Cortex of kidney (tissue), 1 donor: ENCODE measurements at places on chromosomes 6 and 20.

DNA sequence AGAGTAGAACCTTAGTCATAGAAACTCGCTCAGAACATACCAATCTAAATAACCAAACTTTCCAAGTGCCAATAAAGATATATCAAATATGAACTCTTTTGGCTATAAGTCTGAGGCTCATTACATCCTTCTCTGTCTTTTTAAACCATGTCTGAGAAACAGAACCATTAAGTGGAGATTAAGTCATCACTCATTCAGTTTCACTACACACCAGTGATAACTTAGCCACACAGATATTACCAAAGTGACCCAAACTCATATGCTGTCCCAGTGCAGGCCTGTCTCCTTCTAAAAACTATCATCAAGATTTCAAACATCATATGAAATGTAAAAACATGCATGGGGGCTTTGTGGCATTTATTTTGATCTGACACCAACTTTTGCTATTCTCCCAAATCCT is 12.0 kb downstream of the GCLC start:
- DNase-seq: no peak

DNA sequence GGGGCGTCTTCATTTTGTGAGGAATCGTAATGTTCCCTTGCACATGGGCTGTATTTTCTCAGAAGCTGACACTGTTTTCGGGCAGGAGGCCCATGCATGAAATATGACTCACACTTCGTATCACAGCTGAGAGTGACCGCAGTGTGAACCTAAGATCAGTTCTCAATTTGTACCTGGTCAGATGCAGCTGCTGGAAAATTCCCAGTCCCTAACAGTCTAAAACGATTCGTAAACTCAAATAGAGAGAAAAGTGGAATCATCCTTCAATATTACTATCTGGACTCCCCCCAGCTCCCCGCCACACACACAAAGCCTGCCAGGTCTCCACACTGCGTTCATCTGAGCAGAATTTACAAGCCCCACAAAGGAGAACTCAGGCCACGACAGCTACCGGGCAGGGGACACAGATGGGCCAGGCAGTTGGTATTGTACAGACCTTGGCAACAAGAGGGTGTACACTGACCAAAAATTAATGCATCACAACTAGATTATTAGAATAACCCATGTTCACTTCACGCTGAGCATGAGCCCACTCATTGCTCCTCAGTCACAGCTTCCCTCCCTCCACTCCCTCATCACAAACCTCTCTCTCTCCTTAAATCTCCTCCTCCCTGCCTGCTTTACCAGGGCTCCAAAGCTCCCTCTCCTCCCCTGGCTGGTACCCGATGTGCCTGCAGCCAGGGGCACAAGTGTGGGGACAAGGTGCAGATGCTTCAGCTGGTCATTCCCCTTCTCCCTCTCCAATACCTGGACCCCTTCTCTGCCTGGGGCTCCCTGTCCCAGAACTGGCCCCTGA is 488.4 kb downstream of the PREX1 start:
- no peak for DNase-seq

- DNase-seq: no peak
These were observed 58.9 kb downstream of the ID4 start for GRCh38 chr6:19895866-19896692.

DNA sequence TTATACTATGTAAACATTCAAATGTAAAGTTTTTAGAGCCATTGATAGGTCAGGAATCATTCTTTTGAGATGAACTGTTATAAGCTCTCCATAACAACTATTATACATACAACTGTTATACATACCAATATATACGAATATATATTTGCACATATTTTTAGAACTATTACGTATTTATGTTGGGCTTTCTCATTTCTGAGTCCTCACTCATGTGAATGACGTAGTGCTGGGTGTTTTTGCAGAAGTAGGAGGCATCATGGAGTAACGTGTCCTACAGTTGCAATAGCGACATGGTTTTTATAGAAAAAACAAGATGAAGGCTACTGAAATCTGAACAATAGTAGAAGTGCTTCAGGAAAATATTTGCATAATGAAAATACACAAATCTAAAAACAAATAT is 36.4 kb upstream of the ADGRF4 start:
- no peak for DNase-seq

GRCh38 chr20:45827030-45827652 is at the start of gene TNNC2:
Gene TNNC2 (minus strand): TSS chr20:45827312. CDS start chr20:45827248, 64 bp downstream.
- DNase-seq: no peak

DNA sequence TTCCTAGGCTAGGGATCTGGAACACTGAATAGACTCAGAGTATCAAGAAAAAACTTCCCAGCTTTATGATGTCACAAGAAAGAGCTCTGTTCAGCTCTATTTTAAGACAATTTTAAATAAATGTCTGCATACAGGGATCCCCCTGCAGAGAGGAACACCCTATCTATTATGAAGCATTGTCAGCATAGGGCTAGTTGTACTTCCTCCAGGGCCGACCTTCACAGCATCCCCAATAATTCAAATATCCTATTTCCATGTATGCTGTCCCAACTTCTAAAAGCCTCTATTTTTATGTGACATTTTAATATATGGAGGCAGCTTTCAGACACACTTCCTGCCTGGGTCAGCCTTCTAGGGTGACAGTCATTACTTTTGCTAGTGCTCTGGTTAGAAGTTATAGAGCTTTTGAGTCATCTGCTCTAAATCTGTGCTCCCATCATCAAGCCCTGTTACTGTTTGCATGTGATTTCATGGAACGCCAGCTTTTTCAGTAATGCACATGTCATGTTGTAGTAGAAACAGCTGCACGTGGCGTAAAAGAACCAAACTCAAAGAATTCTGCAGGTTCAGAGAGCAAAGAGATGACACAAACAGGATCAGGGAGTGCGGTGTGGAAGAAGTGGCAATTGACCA is 189.2 kb downstream of the ADGB start:
- DNase-seq: no peak

DNA sequence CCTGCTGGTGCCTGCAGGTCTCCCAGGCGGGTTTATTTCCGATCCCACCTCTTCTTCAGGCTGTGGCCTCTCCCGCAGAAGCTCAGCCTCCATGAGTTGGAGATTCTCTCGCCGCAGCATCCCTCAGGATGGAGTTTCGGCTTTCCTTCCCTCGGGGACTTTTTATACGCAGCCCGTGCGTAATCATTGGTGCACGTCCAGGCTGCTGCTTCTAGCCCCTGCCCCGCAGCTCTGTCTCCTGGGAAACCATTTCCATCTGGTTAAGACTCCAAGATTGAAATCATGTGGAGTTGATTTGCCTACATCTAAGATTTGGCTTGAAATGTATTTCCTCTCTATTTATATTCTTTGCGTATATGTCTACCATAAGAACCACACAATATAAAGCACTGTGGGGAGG is 46.7 kb upstream of the CARMIL1 start:
- DNase-seq: no peak

GRCh38 chr6:156876302-156876701 is 99.1 kb downstream of the ARID1B start:
- no peak for DNase-seq

DNA sequence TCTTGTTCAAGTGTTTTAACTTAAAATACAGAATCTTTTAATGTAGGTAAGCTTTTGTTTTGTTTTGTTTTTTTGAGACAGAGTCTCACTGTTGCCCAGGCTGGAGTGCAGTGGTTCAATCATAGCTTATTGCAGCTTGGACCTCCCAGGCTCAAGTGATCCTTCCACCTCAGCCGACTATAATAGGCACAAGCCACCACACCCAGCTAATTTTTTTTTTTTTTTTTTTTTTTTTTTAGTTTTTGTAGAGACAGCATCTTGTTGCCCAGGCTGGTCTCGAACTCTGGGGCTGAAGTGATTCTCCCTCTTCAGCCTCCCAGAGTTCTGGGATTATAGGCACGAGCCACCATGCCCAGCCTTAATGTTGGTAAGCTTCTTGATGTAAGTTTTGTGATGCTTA is 3.3 kb downstream of the EFHC1 start:
- DNase-seq: no peak

DNA sequence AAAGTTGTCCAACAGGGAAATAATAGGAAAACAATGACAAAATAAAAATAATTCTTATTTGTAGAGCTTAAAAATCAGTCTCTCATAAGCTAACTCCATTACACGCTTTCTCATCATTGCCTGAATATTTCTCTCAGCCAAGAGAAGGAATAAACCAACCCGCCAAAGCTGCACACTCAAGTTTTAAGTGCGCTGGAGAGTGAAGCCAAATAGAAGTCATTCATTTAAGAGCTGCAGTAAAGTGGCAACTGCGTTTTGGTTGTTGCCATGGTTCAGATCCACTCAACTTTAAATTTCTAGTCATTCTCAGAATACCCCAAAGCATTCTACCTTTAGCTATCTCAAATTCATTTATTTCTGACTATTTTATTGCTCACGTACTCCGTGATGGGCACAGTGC is 230.7 kb downstream of the CBLN4 start:
- no peak for DNase-seq

- DNase-seq: no peak
These were observed 22.5 kb downstream of the SOX4 start for GRCh38 chr6:21616005-21616404.

- no peak for DNase-seq
These were observed 333.9 kb downstream of the TBC1D32 start for GRCh38 chr6:121000381-121000780.

GRCh38 chr6:120211955-120212792 is 862.6 kb upstream of the MAN1A1 start:
- no peak for DNase-seq

DNA sequence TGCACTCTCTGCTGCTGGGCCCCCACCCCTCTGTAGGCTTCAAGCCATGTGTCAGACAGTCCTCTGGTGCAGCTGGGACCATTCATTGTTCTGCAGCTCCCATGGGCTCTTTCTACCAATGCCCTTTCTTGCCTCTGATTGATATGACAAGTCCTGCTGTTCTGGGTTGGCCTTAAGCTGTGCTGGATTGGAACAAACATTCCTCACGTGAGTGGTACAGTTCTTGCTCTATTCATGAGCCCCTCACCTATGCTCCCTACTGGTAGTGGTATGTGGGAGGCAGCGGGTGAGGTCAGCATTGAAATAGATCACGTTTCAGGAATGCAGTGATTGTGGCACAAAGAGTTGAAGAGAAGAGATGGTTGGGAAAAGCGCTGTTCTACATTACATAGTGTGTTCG is 48.8 kb upstream of the RALY start:
- DNase-seq: no peak

DNA sequence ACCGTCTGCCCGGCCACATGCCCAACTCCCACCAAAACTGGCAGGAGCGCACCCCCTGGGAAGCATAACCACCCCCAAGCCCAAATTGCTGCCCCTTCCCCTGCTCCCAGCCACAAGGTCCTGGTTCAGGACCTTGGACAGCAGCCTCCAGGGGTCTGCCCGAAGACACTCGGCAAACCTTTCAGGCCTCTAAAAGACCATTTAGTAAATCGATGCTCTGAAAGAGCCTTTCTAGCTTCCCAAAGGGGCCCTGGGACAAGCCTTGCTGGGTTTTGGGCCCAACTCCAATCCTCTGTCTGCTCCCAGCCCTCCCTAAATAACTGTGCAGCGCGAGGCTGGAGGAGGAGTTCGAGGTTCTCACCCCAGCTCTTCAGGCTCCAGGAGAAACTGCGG is 30.5 kb downstream of the GRM4 start:
- DNase-seq: no peak

GRCh38 chr6:51618563-51618962 is 468.9 kb downstream of the PKHD1 start:
- no peak for DNase-seq

GRCh38 chr6:42368181-42368580 is 83.5 kb downstream of the TRERF1 start:
- DNase-seq: no peak

DNA sequence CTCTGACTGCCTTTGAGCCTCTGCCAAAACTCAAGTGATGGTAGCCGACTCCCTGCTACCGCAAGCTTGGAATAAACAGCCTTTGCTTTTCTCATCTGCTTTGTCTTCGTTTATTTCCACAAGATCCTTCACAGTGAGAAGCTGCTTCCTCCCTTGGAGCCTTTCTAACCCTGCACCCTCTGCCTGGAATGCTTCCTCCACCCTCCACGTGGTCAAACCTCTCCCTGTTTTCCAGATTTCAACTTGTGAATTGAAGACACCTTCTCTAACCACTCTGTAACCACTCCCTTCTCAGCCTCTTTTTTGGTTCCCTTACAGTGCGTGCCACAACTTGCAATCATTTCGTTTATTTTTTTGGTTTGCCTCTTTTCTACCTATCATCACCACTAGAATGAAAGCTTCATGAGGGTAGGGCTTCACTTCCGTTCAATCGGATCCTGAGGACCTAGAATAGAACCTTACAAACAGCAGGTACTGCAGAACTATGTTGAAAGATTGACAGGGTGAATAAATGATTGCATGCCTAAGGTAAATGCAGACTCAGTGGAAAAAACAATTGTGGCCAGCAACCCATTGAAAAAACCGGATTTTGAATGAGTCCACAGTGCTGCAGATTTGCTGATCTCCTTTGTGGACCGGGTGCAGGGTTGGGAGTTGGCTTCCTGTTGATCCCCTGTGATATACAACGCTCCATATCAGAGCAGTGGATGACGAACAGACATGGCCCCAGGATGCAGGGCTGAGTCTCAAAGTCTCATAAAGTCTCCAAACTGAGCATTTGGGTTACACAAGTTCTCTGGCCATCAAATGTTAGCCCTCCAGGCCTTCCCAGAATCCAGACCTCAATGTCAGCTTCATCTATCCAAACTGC is 51.0 kb upstream of the HIVEP1 start:
- DNase-seq: no peak

- no peak for DNase-seq
These were observed 792.8 kb upstream of the EYS start for GRCh38 chr6:66499851-66500250.

DNA sequence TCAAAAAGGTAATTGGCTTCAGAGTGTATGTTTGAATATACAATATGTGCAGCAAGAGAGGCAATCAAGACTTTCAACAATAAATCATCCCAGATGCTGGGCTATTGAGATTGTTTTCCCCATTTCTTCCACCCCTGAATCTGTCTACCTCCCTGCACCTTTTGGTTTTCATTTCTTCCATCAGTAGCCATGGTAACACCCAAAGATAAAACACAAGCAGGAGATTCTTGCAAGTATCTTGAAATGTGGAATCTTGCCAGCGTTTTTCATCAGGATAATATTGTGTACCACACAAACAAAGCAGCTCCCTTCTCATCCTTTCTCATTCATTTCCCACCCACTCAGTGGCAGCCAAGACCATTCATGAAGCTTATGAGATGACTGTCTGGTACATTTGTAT is 73.0 kb upstream of the NRSN1 start:
- no peak for DNase-seq

DNA sequence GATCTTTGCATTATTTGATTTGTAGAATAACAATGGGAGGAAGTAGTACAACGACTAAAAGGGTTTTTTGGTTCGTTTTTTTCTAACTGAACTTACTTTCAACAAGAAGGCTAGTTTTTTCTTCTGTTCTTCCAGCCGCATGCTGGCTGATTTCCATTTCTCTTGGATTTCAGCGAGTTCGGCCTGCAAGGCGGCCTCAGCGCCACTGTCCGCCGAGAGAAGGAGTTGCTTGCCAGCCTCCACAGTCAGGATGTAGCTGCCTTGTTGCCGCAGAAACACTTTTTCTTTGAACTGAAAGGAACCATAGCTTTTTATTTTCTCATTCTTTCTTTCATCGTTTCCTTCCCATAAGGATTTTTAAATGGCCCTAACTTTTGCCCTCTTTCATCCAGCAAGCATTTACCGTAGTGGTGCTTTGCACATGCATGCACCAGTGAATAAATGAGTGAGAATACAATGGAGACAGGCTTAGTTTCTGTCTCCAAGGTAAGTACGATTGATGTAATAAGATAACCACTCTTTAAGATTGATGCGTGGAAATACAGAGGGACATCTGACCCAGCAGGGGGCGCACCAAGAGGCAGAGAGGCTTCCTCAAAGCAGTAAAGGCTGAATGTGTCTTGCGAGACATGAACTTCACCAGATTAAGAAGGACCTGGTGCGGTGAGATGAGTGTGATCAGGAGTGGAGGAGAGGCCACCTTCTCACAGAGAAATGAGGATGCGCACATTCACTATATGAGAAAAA is 398.8 kb downstream of the ESR1 start:
- no peak for DNase-seq
